K562 (cell line): ENCODE measurements at places on chromosomes 5 and 9. TPM values are rescaled to one million over a fixed set of nuclear protein-coding genes. Genes with fewer than 3 reads are reported as not detected.

Gene MLLT3
- total RNA-seq: 0.18 and 0.33 TPM in 2 replicates

Gene SPINK4
- total RNA-seq: 0.80 TPM in 1 of 2 replicates, not detected in the other

Gene PCDHGA5
- 0.13 and 0.18 TPM in 2 replicates for total RNA-seq

Gene SV2C
- total RNA-seq: not detected in 2 replicates

Gene PCDHB15
- total RNA-seq: 0.07 TPM in 1 of 2 replicates, not detected in the other

Gene PCA3
- not detected in 2 replicates for total RNA-seq

Gene IL3
- total RNA-seq: not detected in 2 replicates

Gene NPR3
- 0.04 TPM in 1 of 2 replicates, not detected in the other for total RNA-seq
